Metanephros (tissue), 2 donors: ENCODE measurements at places on chromosomes 3 and 15. TPM values are rescaled to one million over a fixed set of nuclear protein-coding genes. Genes with fewer than 3 reads are reported as not detected.

The SLC9C1 gene
- total RNA-seq: 1.5 TPM

The DLL4 gene
- 28.3 TPM for total RNA-seq

The PTPRG gene
- total RNA-seq: 135 TPM

The DLG1 gene
- 85.7 TPM for total RNA-seq

The IQSEC1 gene
- 55.4 TPM for total RNA-seq
